ENCODE measurements at places on chromosomes 4 and X.

- no peak for DNase-seq
Measured at GRCh38 chr4:89625599-89626293, 211.2 kb downstream of the SNCA start.

- DNase-seq: no peak
Measured at GRCh38 chr4:1991596-1992434, 17.0 kb downstream of the NELFA start.

- DNase-seq: no peak
Measured at GRCh38 chr4:134754301-134755019, 552.9 kb upstream of the PABPC4L start.

DNA sequence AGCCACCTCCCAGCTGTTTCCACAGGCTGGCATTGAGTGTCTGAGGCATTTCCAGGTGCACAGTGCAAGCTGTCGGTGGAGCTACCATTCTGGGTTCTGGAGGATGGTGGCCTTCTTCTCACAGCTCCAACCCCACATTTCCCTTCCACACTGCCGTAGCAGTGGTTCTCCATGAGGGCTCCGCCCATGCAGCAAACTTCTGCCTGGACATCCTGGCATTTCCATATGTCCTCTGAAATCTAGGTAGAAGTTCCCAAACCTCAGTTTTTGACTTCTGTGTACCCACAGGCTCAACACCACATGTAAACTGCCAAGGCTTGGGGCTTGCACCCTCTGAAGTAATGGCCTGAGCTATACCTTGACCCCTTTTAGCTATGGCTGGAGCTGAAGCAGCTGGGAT lies 10.3 kb upstream of the FRMPD4 start:
- no peak for DNase-seq

DNA sequence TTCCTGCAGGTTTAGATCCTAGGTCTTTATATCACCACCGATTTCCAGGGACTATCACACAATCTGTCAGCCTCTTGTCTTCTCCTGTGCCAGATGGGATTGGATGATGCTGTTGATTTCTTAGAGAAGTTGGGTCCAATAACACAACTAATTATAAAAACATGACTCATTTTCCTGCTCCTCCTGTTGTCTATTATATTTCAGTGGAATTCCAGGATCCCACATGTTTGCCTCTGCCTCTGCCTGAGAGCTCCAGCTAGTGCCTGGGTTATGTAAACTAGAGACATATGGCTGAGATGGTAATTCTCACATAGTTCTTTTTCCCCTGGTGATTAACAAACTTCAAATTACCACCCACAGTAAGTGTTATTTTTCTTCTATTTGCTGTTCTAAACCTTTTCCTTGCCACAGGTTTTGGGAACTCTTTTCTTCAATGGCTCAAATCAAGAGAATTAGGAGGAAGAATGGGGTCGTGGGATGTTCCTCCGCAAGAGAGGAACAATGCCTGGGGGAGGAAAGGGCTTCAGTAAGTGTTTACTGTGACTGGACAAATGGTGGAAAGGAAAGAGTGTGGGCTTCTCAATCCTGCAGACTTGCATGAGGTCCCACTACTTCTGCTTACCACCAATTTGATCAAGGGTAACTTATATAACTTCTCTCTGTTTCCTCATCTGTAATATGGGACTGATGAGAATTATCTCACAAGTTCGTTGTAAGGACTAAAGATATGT lies 3.4 kb upstream of the HOPX start:
- DNase-seq: no peak

- no peak for DNase-seq
Measured at GRCh38 chrX:133897593-133898163, 87.7 kb downstream of the GPC3 start.

DNA sequence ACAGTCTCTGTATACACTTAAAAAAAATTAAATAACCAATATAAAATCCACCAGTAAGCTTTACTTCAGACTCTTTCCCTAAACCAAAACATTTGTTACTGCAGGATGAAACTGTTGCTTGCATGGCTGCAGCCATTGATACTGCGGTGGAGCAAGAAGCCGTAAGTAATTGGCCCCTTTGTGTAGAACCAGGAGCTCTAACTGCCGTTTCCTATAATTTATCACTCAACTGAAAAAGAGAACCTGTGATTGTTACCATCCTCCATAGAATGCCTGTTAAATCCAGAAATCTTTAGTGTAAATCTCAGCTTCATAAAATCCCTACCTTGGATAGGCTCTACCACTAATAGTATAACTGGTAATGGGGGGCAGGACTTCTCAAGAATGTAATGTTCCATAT lies 62.6 kb downstream of the KIF4A start:
- DNase-seq: no peak

DNA sequence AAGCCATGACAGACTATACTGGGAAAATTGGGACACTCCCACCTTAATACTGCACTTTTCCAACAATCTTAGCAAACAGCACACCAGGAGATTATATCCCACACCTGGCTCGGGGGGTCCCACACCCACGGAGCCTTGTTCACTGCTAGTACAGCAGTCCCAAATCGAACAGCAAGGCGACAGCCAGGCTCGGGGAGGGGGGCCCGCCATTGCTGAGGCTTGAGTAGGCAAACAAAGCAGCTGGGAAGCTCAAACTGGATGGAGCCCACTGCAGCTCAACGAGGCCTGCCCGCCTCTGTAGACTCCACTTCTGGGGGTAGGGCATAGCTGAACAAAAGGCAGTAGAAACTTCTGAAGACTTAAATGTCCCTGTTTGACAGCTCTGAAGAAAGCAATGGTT lies 118.3 kb downstream of the MAGEB5 start:
- no peak for DNase-seq

DNA sequence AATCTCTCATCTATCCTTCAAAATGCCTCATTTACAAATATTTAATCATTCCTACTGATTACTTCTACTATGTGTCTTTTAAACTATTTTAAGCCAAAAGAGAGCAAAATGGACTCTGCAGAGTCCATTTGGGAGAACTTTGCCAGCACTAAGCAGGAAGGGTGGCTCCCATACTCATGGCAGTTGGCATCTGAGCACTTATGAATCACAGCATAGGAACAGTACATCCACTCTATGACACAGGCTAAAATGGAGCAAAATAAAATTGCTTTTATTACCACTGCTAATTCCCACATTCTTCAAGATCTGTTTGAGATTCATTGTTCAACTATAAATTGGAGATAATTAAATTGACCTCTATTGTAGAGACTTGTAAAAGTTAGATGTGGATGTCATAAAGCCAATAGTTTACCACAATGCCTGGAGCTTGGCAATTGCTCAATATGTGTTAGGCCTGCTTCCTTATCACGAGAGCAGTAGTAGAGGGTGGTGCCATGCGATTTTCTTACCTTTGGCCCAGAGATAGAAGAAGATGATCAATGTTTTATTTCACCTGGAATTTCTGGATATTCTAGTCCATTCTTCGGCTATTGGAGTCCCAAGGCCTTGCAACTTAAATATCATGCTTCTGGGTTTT lies 19.1 kb downstream of the HPGD start:
- DNase-seq: no peak

DNA sequence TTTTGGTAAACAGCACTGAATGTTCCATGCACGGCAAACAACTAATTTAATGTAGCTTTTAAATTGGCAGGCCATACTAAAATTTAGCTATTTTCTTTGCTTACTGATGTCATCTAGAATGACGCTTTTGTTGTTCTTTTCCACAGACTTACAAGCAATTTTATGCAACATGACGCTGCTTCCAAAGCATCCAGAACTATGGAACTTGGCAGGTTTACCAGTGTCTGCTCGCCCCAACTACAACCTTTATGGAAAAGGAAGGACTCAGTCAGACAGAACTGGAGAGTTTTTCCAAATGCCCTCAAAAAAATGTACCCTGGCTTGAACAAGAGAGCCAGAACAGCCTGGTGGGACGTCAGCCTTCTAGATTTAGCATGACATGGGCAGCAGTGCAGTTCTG lies 58.7 kb downstream of the ANOS1 start:
- DNase-seq: no peak

- DNase-seq: no peak
Measured at GRCh38 chrX:67730296-67730695, 186.5 kb downstream of the AR start.

- DNase-seq: no peak
Measured at GRCh38 chrX:152833378-152833777, 2.5 kb downstream of the NSDHL start.

DNA sequence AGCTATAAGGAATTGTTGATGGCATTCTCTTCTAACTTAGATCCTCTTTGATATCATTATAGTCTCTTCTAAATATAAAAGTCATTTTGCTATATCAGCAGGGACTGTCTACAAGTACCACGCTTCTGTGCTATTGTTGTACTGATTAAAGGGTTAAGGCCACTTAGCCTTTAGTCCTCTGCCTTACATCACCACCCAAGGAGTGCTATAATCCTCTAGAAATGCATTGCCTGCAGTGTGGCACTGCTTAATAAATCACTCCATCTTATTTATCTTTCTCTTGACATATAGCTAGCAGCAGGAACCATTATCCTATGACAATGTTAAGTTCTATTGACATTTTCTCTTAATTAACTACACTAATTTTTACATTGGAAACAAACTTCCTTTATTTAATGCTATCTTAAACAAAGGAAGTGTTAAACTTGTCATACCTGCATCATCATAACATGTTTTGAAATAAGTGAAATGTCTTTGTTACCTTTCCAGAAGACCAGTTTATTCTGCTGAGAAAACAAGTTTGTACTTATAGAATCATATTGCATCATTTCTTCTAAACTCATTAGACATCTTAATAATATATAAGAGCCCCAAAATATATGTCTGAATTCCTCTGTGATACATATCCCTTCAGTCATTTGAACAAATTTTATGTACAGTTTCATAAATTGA lies 360.9 kb upstream of the ATOH1 start:
- no peak for DNase-seq

- DNase-seq: no peak
Measured at GRCh38 chrX:42992199-42992943, 214.4 kb upstream of the PPP1R2C start.

GRCh38 chr4:55808186-55808585 lies 11.4 kb upstream of the EXOC1L start:
- no peak for DNase-seq

- no peak for DNase-seq
Measured at GRCh38 chr4:169649545-169650226, 29.3 kb downstream of the CLCN3 start.

DNA sequence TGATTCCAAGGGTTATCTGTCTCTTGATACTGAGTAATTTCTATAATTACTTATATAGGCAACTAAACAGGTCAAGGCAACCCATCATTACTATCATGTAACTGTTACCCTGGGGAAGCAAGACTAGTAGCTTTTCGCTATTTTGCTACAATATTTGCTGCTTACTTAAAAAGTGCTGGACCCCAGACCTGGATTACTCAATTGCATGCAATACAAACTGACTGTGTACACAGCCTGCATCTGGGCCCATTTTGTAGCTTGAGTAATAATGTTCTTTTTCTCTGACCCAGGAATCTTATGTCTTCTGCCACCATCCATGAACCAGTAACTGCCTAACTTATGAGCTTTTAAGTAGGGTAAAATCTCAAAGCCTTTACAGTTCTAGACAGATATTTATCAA lies 53.4 kb downstream of the CNOT6L start:
- DNase-seq: no peak

- DNase-seq: peak; percentile 67
Measured at GRCh38 chr4:31613946-31614623, 893.9 kb downstream of the PCDH7 start.

DNA sequence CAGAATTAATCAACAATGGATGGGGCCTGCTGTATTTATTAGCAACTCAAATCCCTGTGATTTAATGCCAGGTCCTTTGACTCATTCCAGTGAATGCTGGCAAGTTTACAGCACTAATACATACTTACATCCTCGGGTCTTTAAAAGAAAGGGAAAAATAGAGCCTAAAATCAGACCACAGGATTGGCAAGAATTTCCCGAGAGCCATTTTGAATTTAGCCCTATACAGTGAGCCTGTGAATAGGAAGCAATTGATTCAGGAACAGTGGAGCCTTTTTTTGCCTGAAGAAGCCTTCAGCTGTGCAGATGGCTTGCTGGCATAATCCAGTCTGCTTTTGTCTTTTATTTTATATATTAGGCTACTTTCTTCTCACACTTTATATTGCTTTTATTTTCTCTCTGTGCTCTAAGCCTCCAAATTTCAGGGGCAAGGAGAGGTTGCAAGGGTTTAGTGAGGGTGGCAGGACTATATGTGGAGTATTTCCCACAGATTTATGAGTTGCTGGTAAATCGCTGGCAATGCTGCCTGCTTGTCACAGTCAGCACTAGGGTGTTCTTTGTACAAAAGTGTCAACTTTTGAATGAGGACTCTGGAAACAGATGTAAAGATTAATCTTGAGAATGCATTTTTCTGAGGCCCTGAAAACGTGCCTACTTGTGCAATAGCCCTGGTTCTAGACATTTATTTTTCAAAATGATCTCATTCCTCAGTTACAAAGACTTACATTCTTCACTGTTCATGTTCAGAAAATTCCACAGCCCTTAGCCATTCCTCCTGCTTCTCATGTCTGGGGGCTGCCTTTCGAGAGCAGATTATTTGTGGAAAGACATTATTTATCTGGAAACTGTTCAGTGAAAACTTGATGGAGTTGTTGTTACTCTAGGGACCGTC lies 303.5 kb downstream of the SPRY1 start:
- no peak for DNase-seq

DNA sequence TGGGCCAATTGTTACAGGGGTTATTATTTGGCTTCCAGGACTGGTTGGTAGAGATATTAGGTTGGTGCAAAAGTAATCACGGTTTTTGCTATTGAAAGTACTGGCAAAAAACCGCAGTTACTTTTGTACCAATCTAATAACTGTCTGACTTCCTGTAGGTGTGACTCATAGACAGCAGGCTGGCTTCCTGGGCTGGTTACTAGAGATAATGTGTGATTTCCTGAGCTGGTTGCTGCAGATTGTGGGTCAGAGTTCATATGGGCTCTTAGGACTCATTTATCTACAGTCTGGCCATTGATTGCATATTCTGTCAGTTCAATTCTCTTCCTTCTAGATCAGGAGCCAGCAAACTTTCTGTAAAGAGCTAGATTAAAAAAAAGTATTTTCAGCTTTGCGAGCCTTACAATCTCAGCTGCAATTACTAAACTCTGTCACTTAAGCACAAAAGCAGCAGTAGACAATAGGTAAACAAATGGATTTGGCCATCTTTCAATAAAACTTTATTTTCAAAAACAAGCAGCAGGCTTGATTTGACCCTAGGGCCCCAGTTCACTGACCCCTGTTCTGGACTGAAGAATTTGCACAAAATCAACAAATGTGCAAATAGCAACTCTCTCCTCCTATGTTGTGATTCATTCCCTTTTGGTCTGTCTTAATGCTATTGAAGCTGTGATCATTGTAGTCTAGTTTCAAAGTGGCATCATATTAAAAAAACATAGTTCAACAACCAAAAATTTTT lies 50.8 kb upstream of the BOD1L1 start:
- no peak for DNase-seq

- DNase-seq: no peak
Measured at GRCh38 chr4:133600008-133600407, 450.9 kb downstream of the PCDH10 start.

GRCh38 chr4:146415829-146416228 lies 105.9 kb downstream of the SLC10A7 start:
- DNase-seq: no peak

DNA sequence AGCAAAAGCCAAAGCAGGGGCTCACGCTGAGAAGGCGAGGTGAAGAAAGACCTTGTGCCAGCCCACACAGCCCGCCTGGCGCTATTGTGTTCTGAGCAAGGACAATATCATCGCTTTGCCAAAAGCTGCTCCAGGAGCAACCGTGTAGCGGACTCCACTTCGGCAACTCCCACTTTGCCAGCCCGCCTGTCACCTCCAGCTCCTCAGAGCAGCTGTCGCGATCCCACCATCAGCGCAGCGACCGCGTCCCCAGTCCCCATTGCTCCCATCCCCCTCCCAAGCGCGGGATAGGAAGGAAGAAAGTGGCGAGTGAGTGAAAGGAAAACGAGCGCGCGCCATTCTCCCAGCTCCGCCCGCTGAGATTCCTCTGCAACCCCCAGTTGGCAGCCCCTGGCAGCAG lies 759 bp downstream of the ZC4H2 start:
- DNase-seq: peak; percentile 41
